ENCODE measurements at places on chromosomes 6 and 20.

- DNase-seq: no peak
Observed at GRCh38 chr6:747921-748320, 55.0 kb upstream of the EXOC2 start.

- no peak for DNase-seq
Observed at GRCh38 chr6:148074738-148075137, 267.9 kb upstream of the SASH1 start.

GRCh38 chr6:35972471-35973367 lies 51.7 kb downstream of the SLC26A8 start:
- no peak for DNase-seq

DNA sequence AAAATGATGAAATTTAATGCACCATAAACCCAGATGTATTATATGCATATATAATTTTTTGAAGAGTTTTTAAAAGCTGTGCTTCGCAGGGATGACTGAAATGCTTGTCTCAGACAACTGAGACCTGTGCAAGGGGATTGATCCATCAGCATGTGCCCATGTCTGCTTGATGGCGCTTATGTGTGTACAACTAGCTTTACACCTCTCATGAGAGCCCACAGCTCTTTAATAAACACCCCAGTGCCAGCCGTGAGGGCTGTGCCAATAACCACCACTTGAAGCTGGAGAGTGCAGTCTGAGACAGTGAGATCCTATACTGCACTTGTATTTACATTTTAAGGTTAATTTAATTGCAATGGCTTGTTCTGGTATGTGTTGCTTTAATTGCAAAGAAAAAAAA lies 225.5 kb downstream of the BCKDHB start:
- DNase-seq: no peak

GRCh38 chr6:143695969-143696663 lies 18.4 kb downstream of the PHACTR2 start:
- no peak for DNase-seq

GRCh38 chr6:3727036-3727435 lies 24.5 kb downstream of the PXDC1 start:
- no peak for DNase-seq

GRCh38 chr6:41707565-41708200 lies 27.7 kb downstream of the TFEB start:
- DNase-seq: peak; percentile 45

- no peak for DNase-seq
Observed at GRCh38 chr6:3794092-3794491, 42.6 kb upstream of the PXDC1 start.

- no peak for DNase-seq
Observed at GRCh38 chr20:4869290-4870193, 131.8 kb downstream of the SLC23A2 start.

DNA sequence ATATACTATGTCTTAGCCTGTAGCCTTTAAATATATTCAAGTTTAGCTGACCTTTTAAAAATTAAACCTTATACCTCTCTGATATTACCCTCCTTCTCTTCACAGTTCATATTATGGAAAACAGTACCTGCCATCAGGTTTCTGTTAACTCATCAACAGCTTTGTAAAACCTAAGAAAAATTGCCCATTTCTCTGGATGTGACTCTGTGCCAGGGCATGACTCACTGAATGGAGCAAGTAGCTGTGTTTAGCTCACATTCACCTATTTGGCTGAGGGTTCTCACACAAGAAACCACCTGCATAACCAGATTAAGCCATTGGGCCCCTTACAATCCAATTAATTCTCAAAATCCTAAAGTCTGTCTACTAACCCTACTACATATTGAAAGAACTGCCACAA lies 678.8 kb upstream of the MARCKS start:
- no peak for DNase-seq

- peak; percentile 44 for DNase-seq
Observed at GRCh38 chr6:152170702-152171667, 363.5 kb downstream of the ESR1 start.

- no peak for DNase-seq
Observed at GRCh38 chr6:64252256-64252655, 616.7 kb downstream of the PHF3 start.

DNA sequence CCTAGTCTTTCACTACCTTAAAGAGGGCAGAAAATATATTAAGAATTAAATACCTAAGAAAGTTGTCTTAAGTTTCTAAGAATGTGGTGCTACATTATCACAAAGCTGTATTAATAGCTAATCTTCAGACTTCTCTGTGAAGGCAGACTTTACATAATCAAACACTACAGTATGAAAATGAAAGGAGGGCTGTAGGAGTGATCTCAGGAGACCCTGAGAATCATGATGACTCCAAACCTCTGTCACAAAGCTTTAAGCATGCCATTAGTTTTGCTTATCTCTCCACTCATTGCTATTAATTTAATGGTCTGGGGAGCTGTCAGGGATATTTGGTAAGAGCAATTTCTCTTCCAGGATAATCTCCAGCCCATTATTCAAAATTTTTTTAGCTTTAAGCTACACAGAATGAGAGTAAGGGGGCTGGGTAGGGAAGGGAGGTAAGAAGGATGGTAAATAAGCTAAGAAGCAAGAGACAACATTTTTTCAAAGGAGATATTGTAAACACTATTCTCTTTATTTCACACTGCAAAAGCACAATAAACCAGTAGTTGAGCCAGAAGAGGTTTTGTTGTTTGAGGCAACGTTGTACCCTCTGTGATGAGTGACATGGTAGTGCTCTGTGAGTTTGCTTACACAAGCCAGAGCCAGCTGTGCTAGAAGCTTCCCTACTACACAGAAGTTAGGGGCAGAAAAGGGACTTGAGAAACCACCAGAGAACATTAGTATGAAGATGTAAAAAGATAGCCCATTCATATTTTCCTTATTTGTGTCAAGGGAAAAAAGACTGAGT lies 258.8 kb downstream of the GMDS start:
- DNase-seq: no peak

DNA sequence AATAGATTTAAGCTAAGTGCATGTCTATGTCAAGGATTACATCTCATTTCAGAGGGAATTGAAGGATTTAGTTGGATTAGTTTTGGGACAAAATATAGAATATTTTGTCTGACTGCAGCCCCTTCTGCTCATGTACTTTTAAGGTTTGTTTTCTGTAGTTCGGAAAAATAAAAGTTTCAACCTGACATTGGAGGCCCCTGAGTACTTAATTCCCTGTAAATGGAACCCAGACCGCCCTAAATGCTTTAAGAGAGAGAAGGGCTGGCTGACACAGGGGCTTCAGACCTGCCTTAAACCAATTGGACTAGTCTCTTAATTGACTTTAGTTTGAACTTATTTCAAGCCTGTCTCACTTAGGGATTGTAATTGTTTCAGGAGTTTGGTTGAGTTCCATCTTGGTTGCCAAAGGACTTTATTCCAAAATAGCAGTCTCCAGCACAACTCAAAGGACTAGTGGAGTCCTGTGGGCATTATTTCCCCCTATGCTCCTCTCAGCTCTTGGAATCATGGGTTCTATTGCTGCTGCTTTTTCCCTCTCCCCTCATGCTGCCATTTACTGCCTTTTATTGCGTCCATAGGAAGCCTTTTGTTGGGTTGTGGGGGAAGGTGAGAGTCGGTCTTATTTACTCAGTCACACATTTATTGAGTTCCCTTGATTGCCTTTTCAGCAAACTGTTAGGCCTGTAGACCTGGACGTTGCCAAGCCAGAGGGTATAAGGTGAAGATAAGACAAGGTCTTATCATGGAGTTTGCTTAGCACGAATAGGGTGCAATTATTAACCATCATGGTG lies 14.5 kb downstream of the BRD2 start:
- no peak for DNase-seq

DNA sequence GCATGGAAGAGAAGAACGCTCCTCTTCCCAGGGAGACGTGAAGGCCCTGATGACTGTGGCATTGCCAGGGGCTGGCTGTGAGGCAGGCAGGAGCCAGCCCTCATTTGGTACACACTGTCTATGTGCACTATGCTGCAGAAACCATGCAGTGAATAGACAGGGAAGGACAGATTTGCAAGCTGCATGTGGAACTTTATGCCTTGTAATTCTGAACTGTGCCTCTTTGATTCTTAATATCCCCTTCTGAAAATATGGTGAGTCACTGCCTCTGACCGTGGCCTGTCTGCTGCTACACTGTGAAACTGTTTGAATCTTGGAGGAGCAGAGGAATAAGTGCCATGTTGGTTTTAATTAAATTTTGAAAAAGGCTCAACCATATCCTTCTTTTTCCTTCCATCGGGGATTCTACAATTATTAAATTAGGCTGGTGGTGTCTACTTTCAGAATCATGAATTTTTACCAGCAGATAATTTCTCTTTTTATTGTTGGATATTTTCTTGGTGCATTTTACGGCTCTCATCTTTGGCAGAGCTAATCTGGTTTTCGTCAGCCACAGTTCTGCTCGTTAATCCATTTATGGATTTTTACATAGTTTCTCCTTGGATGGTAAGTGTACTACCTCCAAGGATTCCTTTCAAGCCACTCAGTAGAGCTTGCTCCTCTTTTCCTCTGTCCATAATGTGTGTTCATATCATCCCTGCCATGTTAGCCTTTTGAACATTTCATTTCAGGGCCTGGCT lies 301.0 kb upstream of the SLC35B3 start:
- DNase-seq: no peak

GRCh38 chr6:105102186-105102585 lies 77.6 kb downstream of the POPDC3 start:
- DNase-seq: no peak

DNA sequence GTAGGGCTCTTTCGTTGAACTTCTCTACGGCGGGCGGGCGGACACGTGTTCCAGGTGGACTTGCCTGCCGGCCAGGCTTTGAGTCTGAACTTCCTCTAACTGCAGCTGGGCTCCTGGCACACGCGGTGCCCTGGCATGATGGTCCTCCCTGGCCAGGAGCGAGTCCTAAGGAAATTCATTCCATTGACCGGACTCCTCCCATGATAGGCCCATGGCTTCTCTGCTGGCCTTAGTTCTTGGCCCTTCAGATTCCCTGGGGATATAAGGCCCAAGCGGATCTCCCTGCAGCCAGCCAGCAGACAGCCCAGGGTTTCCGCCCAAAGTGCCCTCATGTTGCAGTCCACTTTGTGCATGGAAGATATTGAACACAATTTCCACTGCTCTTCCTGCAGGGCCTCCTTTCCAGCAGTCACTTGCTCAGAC lies 39.4 kb downstream of the TBC1D7 start:
- no peak for DNase-seq

DNA sequence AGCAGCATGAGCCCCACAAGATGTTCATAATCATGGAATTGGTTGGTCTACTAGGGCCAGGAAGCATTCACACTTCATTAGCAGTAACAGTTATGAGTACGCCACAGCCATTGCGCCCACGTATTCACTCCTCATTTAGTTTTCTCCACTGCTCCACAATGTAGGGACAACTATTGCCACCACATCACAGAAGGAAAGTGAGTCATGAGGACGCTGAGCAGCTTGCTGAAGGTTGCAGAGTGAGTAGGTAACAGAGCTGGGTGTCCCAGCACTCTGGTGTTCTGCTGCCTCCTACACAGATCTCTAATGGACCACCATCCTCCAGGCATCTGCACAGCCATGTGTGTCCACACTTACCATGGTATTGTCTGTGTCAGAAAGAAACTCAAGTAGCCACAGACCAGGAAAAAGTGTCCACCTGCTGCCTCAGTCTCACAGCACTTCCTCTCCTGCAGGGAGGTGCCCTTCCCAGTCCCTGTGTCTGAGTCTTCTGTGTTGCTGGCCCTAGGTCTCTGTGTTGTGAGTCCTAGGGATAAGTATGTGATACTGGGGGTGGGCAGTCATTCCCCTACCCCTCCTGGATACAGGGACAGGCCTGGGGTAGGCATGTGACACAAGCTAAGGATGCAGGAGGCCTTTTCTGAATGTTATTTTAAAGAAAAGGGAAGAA lies 103.9 kb downstream of the TTLL2 start:
- no peak for DNase-seq

GRCh38 chr6:136863752-136864151 lies 41.4 kb downstream of the PEX7 start:
- DNase-seq: no peak

GRCh38 chr20:43376831-43377230 lies 80.9 kb upstream of the SRSF6 start:
- no peak for DNase-seq

DNA sequence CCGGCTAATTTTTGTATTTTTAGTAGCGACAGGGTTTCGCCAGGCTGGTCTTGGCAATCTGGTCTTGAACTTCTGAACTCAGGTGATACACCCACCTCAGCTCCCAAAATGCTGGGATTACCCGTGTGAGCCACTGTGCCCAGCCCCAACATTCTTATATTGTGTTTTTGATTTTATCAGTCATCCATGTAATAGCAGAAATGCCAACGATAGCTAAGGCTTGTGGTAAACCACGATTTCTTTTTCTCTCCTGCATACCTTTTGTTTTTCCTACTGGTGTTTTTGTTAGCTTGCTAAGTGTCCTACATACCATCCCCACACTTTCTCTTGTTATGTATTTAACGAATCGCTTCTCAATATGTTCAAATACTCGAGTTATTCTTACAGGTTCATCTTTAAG lies 12.1 kb downstream of the PHACTR2 start:
- no peak for DNase-seq

DNA sequence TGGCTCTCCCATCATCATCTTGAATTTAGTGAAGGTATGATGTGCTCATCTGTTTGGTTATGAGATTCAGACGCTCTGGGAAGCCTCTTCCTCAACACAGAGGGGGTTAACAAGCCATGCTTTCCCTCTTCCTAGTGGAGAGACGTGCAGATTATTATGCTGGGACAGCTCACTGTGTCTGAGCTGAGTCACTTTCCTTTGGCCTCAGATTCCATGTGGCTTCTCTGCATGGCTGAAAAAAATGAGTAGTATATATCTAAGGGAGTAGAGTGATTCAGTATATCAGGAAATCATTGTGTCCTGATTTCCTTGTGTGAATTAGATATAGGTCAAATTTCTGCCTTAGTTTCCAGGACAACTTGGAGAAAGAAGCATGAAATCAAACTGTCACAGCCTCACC lies 52.6 kb downstream of the FIG4 start:
- DNase-seq: no peak

DNA sequence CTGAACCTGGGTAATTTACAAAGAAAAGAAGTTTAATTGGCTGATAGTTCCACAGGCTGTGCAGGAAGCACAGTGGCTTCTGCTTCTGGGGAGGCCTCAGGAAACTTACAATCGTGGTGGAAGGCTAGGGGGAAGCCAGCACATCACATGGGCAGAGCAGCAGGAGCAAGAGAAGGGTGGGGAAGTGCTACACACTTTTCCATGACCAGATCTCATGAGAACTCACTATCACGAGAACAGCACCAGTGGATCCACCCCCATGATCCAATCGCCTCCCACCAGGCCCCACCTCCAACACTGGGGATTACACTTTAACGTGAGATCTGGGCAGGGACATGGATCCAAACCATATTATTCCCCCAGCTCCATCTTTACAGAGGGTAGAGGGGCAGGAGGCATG lies 166.4 kb downstream of the NFATC2 start:
- no peak for DNase-seq

- DNase-seq: peak; percentile 98
Observed at GRCh38 chr6:35731736-35732532, 4.9 kb upstream of the ARMC12 start.

- DNase-seq: no peak
Observed at GRCh38 chr6:124991764-124992295, 29.6 kb downstream of the RNF217 start.

DNA sequence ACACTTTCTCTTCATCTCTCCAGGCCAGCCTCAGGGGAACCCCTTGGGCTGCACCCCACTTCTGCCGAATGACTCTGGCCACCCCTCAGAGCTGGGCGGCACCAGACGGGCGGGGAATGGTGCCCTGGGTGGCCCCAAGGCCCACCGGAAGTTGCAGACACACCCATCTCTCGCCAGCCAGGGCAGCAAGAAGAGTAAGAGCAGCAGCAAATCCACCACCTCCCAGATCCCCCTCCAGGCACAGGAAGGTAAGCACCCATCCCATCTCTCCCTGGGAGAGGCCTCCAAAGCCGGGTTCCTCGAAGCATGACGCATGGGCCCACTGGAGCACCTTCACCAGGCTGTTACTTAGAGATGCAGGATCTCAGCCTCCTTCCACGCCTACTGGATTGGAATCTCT lies 11.3 kb downstream of the MDFI start:
- DNase-seq: no peak

Measured in stimulated activated naive CD8-positive, alpha-beta T cell treated with anti-CD3 and anti-CD28 coated beads, Interleukin-15, Interleukin-2, amounts not matched to agents 100 U/mL and 50 U/mL, for 24 hours (primary cell).